T follicular helper cell (primary cell): ENCODE measurements at places on chromosomes 7 and 10.

GRCh38 chr10:12636571-12636970 lies 287.2 kb downstream of the CAMK1D start:
- no peak for DNase-seq

DNA sequence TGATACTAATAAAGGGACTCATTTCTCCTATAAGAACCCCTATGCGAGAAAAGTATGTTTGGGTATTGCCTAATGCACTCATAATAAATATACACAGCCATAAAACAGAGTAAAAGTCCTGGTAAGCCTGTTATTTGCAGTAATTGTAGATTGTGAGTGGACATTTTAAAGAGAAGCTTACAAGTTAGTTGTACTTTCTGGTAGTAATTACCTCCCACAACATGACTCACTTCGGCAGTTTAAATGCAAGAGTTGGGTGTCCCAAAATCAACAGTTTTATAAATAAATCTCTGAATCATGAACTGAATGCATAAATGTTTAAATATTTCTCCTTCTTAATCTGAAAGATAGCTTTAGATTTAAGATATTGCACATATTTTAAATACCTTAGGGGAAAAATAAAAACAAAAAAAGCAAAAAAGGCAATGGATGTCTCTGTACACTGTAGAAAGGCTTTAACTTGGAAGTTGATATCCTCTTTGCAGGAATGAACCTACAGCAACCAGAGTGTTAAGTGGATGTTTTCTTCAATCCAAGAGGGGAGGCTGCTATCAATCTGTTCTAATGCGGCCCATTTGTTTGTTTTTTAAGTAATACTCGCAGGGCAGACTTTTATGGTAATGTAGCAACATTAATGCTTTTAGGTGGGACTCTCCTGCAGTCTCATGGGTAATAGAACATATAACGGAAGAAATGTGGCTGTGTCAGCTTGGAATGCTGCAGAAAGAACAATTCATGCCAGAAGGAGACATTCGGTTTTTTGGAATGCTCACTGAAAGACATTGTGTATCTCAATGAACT lies 57.3 kb upstream of the ZEB1 start:
- DNase-seq: no peak

DNA sequence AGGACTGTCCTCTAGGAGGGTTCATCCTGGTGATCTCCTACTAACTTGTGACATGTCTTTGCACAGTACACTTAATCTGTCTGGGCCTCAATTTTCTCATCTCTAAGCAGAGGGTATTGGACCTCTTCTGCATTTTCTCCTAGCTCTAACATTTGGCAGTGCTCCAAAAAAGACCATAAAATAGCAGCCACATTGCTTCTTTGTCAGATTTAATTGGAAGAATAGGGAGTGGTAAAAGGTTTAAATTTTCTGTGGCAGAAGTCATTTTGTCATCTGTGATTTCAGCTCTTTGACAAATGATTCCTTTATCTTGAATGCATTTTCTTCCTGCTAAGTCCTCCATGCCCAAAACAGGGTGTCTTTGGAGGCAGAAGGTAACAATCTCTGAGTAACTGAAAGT lies 289.9 kb upstream of the LRGUK start:
- no peak for DNase-seq

- DNase-seq: no peak
Observed at GRCh38 chr7:149752646-149753045, 20.7 kb downstream of the ZNF467 start.

DNA sequence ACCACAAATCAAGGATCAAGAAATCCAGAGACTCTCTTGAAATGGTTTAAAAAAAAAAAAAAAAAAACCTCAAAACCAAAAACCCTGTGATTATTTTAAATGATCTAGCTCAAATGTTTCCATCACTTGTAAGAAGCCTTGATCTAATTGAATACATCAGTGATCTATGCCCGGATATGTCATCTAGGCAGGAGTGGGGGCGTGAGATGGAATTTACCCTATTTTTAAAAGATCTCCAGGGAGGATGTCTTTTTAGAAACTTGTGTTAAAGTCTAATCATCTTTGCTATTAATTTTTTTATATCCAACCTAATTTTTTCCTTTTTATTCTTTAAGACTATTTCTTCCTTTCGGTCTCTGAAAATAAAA lies 101.4 kb upstream of the PDLIM1 start:
- no peak for DNase-seq
